ENCODE measurements at places on chromosomes 6 and 20.

DNA sequence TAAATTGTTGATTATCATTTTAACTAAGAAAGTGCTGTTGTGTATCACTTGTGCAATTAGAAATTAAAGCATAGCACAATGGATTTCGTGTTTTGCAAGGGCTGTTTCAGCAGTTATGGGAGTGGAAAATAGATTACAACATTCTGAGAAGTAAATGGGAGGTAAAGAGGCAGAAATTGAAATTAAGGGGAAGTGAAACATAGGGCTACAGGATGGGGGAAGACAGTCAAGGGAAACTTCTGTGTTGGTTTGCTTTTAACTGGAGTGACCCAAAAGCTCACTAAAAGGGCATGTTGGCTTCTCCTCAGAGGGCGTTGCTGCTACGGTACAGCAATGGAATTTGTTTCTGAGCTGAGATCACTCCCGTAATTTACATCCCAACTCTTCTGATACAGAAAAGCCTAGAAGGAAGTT, 147.5 kb downstream of the BCAS1 start:
- peak; percentile 96 for DNase-seq

DNA sequence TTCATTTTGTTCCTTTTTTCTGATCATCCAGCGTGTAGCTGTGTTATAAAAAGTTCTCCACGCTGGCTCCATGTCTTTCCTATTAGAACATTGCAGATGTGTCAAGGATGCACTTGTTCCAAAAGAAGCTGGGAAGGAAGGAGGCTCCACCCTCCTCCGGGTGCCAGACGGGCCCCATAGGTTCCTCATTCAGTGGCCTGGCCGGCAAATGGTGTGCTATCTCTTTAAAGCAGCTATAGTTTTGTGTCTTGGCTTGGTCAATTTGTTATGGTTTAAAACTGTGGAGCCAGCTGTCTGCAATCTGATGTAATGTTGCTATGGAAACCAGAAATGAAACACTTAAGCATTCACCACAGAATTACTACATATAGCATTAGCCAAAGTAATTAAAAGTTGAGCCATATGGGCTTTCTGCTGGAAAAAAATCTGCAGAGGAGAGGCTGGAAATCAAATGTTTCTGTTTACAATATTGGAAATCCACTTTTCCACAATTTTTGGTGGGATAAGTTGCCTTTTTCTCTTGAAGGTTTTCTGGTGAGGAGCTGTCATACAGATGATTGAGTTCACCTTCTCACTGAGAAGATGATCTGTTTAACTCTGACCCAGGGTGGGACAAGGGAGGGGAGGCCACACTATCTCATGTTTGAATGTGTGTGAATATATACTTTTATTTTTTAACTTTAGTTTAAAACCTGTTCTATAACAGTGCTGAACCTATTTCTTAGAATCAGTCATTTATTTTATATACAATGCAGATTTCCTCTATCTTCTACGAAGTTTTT, 167.4 kb downstream of the SASH1 start:
- DNase-seq = peak; percentile 82

- DNase-seq = no peak
Measured at GRCh38 chr6:17470202-17470937, 77.0 kb downstream of the CAP2 start.

GRCh38 chr6:100426744-100427338, 37.9 kb downstream of the SIM1 start:
- no peak for DNase-seq

DNA sequence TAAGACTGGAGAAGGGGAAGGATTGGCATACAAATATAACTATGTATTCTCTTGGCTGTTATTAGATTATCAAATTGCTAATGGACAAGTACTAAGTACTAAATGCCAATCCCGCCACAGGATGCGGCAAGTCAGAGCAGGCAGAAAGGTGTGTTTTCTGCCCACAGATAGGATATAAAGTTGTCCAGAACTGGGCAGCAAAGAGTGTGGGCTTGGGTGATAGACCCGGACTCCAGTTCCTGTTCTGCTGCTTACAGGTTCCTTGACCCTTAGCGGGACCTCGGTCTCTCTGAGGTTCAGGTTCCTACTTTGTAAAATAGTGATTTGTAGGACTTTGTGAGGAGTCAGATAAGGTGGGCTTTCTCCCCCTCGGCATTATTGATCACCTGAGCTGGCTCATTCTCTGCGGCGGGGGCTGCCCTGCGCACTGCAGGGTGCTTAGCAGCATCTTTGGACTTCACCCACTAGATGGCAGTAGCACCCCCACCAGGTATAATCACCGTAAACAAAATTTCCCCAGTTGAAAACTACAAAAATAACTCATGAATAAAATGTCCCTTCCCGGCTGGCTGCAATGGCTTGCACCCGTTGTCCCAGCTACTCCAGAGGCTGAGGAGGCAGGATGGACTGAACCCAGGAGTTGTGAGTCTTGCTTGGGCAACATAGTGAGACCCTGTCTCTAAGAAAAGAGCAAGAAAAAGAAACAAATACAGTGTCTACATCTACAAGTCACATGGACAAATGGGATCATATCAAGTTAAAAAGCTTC, 193.1 kb downstream of the DOK5 start:
- DNase-seq = peak; percentile 14

GRCh38 chr6:149032599-149033405, 284.7 kb upstream of the TAB2 start:
- DNase-seq = peak; percentile 92

DNA sequence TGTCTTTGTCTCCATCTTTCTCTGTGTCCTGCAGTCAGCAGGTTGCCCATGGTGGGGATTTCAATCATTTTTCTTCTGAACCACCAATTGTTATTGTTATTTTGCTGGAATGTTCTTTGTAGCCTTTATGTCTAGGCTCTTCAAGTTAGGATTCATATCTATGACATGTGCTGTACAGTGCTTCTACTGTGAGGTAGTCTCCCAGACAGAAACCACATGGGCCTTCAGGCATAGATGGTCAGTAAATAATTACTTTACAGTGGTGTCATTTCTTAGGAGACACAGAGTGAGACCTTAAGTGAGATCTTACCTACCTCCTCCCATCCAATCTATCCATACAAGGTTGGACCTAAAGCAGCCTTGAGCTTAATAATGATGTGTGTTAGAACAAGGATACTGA, 265.5 kb downstream of the ZFAND3 start:
- no peak for DNase-seq

- no peak for DNase-seq
Measured at GRCh38 chr6:32982702-32983492, 14.5 kb downstream of the BRD2 start.

- DNase-seq = no peak
Measured at GRCh38 chr6:163400509-163400908, 14.0 kb upstream of the QKI start.

DNA sequence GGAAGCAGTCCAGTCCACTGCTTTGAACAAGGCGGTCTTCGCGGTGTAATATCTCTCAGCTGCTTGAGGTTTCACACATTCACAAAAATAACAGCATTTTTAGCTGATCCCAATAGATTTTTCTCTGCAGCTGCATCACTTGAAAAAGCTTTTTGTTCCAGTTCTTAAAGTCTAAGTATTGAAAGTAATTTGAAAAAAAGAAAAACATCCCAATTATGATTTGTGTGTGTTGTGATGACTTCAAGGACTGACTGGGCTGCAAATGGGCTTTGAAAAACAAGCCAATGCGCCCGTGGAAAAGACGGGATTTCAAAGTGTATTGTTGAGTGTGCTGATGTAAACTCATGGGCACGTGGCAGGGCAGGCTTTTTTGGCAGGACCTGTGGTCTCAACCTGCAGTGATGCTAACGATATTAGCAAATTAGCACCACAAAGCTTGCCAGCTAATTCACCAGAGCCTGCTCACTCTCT, 151.1 kb downstream of the TMEM242 start:
- DNase-seq = no peak

GRCh38 chr6:149766156-149766769, 16.7 kb downstream of the PCMT1 start:
- DNase-seq = peak; percentile 72

GRCh38 chr6:162119341-162119740, 608.2 kb downstream of the PRKN start:
- DNase-seq = peak; percentile 80

- DNase-seq = no peak
Measured at GRCh38 chr6:169225131-169225576, 28.5 kb downstream of the THBS2 start.

- DNase-seq = no peak
Measured at GRCh38 chr6:42786525-42786985, 4.7 kb downstream of the BICRAL start.

- DNase-seq = peak; percentile 17
Measured at GRCh38 chr6:104789770-104790190, 69.9 kb downstream of the HACE1 start.

- DNase-seq = peak; percentile 1
Measured at GRCh38 chr6:80003826-80004172, 650 bp upstream of the TTK start.

- DNase-seq = no peak
Measured at GRCh38 chr6:162198076-162198475, 529.5 kb downstream of the PRKN start.

GRCh38 chr20:36754656-36755222, 8.8 kb upstream of the NDRG3 start:
- peak; percentile 61 for DNase-seq

- no peak for DNase-seq
Measured at GRCh38 chr6:107122748-107123147, 7.4 kb upstream of the BEND3 start.

DNA sequence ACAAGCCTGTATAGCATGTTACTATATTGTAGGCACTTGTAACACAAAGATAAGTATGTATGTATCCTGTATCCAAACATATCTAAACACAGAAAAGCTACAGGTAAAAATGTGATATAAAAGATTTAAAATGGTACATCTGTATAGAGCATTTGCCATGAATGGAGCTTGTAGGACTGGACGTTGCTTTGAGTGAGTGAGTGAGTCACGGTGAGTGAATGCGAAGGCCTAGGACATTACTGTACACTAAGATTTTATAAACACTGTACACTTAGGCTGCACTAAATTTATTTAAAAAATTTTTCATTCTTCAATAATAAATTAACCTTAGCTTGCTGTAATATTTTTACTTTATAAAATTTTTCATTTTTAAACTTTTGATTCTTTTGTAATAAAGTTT, 136.9 kb downstream of the NKAIN2 start:
- no peak for DNase-seq

DNA sequence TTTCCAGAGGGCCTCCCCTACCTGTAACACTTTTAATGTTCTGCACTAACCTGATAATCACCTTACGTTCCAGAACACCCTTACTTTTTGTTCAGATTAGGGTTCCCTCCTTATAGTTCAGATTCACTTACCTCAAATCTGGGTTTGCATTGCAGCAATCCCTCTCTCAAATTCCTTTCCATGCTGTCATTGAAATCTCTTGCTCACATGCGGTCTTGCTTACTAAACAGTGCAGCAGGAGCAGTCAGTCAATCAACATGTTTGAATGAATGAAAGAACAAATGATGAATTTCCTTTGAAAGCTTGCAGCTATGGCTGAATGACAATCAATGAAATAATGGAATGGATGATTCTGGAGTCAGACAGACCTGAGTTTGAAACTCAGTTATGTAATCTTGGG, 200.1 kb downstream of the HIVEP2 start:
- DNase-seq = no peak

DNA sequence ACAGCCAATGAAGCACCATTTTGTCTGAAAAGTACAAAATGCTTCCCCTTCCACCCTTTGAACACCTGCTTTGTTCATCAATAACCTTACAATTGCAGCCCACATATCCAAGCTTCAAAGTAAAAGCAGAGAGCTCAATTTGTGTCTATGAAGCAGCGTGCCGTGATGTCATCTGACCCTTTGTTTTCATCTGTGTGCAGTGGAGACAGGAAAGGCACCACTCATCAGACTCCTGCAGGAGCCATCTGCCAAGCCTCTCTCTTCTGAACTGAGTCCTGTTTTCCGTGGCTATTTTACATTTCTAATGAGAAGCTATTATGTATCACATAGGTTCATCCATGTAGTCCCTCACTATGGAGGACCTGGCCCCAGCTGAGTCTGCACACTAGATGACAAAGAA, 7.5 kb upstream of the LY86 start:
- no peak for DNase-seq

DNA sequence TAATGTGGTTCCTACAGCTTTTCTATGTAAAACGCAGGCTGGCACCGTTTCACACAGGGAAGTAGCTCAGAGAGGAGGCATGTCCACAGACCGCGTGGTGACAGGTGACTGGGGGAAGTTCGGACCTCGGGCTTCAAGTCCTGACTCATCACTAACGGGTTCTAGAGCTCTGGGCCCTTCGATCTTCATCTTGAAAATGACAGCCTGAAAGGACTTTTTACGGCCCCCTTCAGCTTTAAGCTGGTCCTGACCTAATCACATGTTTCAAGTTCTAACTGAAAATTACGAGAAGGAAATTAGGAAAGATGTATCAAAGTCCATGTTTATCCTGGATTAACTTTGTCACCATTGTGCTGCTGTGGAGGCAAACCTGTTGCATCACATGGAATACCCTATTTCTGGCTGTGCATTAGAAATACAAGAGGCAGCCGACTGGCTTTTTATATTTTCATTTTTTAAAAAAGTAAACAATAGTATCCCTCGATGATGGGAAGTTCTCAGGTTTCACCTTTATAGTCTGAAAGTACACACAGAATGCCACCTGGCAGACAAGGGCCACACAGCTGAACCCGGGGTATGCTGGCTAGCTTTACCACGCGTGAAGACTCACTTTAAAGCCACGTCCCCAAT, 2.0 kb downstream of the MAN1A1 start:
- DNase-seq = peak; percentile 72

DNA sequence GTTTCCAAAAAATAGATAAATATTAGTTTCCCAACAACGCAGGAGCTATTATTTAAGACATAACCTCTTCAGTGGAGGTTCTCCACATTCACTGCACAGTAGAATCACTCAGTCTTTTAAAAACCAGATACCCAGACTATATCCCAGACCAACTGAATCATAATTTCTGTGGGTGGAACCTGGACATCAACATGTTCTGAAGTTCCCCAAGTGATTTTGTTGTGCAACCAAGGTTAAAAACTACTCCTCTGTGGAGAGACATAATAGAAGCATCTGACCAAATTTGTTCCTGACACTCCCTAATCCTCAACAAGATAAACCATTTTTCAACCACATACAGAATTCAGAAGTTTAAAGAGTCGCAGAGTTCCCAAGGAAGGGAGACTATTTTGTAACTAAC, 42.3 kb downstream of the STK38 start:
- no peak for DNase-seq

DNA sequence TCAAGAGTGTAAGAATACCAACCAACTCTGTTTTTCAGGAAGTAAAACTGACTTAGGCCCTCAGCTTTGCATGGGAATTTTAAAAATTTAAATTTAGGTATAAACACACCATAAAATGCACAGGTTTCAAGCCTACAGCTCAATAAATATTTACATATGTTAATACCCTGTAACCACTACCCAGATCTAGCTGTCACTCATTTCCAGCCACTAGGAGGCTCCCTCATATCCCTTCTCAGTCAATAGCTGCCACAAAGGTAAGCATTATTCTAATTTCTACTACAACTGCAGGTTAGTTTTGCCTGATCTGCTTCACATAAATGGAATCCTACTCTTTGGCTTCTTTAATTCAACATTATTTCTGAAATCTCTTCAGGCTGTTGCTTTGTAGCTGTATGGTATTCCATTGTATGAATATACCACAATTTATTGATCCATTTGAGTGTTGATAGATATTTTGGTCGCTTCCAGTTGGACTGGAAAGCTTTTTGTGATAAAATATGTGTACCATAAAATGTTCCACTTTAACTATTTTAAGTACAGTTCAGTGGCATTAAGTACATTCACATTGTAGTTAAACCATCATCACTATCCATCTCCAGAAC, 32.5 kb upstream of the MEI4 start:
- no peak for DNase-seq

GRCh38 chr20:56259948-56260347, 11.4 kb downstream of the MC3R start:
- no peak for DNase-seq

All from inflammatory macrophage treated with lipopolysaccharide for 4 hours (primary cell).